ENCODE measurements at places on chromosomes 12 and 14.

GRCh38 chr12:68559246-68559645 is 51.5 kb upstream of the RAP1B start:
- DNase-seq, result no peak

DNA sequence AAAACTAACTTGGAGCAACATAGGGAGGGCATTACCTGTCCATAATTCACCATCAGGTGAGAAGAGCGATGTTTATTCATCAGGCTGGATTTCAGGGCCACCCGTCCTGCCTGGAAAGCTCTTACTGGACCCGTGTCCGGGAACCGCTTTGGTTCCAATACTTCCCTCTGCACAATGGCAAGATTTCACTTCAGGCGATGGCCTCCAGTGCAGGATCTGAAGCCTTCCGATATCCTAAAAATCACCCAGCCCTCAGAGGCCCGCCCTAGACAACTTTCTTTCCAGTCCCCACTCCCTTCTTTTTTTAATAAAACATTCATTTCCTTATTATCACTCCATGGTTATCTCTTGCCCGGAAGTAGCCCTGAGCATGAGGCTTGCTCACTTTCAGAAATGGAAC is 92.5 kb downstream of the BCL11B start:
- no peak for DNase-seq

GRCh38 chr14:103121846-103122584 is 1.2 kb upstream of the TNFAIP2 start:
- peak; percentile 82 for DNase-seq

GRCh38 chr12:6049587-6049986 is 74.9 kb downstream of the VWF start:
- no peak for DNase-seq

- DNase-seq, result no peak
These were observed 44.6 kb downstream of the MLXIP start for GRCh38 chr12:122123051-122123760.

DNA sequence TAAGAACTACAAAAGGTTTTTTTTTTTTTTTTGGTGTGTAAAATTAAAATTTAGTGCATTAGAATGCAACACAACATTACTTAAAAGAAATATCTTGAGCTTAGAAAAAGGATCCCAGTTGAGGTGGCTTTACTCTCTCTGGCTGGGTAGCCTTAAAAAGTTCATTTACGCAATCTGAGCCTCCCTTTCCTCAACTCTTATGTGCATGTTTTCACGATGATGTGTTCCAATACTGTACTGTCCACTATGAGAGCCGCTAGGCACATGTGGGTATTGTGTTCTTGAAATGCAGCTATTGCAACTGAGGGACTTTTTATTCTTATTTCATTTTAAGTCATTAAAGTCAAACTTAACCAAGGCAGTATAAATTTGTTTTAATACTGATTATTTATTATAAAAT is 460.9 kb upstream of the SYT1 start:
- DNase-seq, result no peak

DNA sequence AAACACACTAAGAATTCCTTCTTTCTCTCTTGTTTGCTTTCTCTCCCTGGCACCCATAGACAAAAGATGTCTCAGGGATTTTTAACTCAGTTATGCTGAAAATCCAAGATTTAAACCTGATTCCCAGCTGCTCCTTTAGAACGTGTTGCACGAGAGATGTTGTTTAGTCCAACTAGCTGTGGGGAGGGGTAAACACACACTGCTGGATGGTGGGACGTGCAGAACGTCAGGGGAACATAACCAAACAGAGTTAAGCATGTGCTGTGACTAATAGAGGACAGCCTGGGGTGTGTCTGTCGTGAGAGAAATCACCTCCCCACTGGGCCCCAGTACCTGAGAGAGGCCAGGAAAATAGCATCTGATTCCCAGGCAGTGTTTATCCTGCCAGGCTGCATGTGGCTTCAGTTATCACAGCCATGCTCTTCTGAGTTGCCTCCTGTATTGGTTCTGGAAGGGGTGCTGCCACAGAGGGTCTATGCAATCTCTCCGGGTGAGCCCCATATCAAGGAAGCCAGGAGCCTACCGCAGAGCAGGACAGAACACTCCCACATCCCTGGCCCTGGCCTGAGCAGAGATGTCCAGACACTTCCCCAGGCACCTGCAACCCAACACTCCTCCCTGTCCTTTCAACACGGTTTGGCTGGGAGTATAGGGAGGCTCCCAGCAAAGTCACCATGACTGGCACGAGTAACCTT is 112.7 kb upstream of the EGLN3 start:
- no peak for DNase-seq

- DNase-seq, result no peak
These were observed 35.1 kb downstream of the NIN start for GRCh38 chr14:50795909-50796308.

DNA sequence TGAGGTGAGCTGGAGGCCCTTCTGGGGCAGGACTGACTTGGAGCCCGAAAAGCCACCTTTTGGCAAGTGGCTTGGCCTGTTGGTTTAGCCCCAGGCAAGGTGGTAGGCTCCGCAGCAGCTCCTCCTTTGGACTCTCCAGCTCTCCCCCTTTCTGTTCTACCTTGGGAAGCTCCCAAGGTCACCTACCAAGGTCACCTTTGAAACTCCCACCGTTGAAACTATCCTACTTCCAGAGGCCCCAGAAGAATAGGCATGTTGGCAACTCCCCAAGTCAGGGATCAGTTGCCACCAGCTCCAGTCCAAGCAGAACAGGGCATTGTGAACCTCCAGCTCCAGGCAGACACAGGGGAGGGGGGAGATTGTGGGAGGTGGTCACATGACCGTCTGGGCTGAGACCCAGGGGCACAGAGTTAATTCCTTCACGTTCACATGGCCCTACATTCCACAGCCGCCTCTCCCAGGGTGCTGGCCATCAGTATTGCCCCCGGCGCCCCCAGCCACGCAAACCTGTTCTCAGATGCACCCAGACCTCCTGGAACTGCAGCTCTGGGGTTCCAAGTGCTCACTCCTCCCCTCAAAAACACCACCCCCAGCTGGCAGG is 14.4 kb downstream of the IRF2BPL start:
- no peak for DNase-seq

- DNase-seq, result peak; percentile 72
These were observed 6.2 kb downstream of the AMN start for GRCh38 chr14:102928412-102929240.

DNA sequence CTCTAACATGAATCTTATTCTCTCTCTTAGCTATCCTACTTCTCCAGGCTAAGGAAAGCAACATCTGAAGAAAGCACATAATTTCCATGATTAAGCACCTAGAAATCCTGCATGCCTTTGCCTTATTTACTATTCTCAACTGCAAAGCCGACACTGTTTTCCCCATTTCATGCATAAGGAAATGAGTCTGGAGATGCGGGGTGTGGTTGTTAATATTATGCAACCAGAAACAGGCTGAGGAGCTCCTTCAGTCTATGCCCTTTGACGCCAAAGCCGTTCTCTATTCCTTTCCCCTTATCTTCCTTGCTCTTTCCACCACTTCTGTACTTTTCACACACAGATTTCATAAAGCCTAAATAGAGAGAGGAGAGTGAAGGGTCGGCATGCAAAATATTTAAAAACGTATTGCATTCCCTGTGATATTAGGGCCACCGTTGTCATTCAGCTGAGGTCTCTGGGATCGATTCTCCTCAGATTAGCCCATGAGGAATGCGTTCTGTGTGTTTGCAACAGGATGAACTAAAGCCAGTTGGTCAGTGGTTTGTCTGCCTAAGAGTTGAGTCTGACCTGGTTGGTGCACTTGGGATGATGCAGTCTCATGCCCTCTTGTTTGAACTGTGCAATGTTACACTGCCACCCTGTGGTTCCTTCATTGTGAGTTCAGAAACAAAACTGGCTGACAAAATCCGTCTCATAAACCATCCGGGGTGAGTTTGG is 53.1 kb upstream of the PLEKHG7 start:
- DNase-seq, result peak; percentile 52

DNA sequence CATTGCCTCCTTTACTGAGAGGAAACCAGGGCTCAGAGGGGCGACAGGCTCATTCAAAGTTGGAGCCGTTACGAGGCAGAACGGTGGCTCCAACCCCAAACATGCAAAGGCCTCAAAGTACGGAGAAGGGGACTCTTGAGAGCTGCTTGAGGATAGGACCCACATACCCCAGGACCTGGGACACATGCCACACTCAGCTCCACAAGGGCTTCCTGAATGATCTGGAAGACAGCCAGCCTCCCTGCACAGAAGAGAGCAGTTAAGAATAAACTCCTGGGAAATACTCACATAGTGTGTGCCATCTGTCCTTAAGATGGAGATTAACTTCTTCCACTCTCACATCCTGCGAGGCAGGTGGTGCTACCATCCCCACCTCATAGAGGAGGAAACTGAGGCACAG is 26.6 kb upstream of the NXPH4 start:
- DNase-seq, result no peak

- peak; percentile 52 for DNase-seq
These were observed 2.3 kb upstream of the KRT6A start for GRCh38 chr12:52495389-52495788.

- DNase-seq, result no peak
These were observed 133.5 kb downstream of the CPNE8 start for GRCh38 chr12:38771871-38772270.
